ENCODE measurements at places on chromosomes 4 and X. TPM values are rescaled to one million over a fixed set of nuclear protein-coding genes. Genes with fewer than 3 reads are reported as not detected.
A peak's percentile ranks its signal among the peaks of the same experiment; 100 is the strongest.

DNA sequence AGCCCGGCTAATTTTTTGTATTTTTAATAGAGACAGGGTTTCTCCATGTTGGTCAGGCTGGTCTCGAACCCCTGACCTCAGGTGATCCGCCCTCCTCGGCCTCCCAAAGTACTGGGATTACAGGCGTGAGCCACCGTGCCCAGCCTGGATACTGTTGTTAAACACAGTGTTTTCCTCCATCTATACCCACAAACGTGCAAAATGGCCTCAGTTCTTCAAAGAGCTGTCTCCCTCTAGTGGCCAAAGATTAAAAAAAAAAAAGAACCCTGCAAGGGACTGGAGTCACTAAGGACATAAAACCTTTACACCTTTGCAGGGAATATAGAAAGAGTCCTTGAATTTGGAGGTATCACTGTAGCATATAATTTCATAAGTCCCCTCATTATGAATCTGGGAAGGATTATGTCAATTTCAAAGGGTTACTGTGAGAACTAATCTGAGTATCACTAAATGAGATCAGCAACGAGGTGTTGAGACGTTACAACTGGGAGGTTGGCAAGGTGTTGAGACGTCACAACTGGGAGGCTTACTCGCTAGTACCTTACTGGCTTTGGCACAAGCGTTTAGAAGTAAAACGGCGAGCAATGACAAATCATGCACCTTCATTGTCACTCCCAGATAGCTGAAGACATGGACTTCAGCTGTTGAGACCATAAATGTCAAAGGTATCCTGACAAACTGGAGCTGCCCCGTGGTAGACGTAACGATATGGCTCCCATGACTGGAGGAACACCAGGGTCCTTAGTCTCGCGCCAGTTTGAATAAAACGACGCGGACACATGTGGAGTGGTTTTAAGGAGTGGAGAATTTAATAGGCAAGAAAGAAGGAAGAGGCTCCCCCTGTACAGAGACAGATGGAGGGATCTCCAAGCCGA lies 33.4 kb upstream of the ENPP6 start:
- ATAC-seq = no peak

DNA sequence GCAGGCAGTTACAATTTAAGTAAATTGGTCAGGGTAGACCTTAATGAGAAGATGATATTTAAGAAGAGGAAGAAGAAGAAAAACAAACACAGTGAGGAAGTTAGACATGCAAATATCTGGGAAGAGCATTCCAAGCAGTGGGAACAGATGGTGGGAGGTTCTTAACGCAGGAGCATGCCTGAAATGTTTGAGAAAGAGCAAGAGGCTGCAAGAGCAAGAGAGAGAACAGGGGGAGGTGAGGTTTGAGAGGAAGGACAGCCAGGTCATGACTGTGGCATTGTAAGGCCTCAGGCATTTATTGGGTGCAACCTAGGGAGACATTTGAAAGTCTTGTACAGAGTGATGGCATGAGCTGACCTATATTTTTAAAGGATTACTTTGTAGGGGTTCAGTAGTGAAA lies 136.0 kb downstream of the UGT8 start:
- ATAC-seq = no peak

DNA sequence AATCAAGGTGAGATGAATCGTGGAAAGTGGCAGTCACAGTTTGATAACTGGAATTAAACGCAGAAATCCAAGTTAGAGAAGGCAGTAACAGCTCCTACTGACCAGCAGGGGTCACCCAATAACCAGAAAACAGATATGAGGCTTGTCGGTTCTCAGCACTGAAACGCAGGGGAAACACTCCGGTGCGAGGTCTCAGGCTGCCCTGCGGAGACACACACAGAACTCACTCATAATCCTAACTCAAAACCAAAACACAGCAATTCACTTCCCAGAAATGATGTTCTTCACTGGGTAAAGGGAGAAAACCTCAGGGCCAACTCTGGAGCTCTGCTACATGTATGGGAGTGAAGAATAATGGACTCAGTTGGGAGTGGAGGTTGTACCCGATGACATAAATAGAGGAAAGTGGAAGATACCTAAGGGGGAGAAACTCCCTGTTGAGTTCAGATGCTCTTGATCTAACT lies 384.4 kb downstream of the RAPGEF2 start:
- peak; percentile 89 for ATAC-seq

GRCh38 chrX:16125520-16126149 lies 2.3 kb downstream of the GRPR start:
- no peak for ATAC-seq

DNA sequence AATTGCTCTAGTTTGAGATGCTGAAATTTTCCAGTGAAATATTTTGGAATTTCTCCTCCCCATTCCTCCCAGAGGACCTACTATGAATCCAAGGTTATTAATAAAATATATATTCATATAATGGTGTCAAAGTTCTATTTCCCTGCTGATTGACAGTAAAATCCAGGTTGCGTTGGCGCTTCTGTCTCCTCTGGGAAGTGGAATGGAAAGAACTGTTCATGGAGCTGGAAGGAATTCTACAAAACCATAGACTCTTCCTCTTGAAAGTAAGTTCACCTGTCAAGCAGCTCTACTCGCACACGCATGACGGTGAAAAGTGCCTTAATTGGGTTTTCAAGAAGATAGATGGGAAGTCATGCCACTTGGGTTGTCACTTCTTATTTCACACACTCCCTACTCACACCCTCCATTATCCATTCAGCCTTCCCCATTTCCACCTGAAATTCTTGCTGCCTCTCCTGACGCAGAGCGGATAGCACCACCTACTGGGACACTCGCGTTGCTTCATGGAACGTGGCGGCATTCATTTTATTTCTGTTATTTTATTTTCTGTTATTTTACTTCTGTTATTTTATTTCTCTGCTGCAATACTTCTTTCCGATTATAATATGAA lies 351.6 kb downstream of the NLGN4X start:
- no peak for ATAC-seq

The SCRG1 gene
- total RNA-seq = 5.3 TPM

GRCh38 chr4:76233529-76233928 lies 18.0 kb upstream of the FAM47E start:
- peak; percentile 64 for ATAC-seq

The RAI2 gene
- total RNA-seq = 3.5 TPM

- ATAC-seq = peak; percentile 63
These were observed 52.2 kb upstream of the PAGE5 start for GRCh38 chrX:55167901-55168300.

DNA sequence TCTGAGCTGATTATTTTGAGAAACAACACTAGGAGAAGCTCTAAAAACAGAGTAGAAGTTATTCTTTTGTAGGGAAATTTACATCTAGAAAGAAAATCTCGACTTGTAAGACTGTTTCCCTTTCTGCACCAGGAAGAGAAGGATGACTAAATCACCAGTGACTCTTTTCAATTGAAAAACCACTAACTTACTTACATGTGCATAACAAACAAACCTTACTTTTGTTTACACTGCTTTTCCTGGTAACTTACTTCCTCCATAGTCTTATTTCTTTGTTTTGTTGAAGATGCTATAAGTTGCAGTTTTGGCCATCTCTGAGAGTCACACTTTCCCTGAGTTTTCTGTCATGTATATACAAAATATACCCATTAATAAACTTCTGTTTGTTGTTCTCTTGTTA lies 293.6 kb upstream of the FAT4 start:
- ATAC-seq = no peak

DNA sequence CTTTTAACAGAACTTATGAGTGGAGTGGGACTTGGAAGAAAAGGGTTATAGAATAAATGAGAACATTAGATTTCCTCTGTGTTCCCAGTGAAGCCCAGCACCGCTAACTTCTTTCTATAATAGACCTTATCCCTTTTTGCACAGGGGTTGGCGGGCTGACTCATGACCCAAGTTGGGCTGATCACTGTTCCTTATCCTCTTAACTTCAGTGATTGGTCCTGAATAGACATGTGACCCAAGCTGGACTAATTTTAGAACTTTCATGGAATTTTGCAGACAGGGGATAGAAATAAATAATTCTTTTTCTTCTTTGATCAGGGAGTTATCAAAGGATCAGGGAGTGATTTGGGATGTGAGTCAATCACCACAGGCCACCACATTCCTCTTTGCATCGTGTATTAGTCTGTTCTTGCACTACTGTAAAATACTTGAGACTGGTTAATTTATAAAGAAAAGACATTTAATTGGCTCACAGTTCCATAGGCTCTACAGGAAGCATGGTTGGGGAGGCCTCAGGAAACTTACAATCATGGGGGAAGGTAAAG lies 75.9 kb downstream of the UCHL1 start:
- ATAC-seq = no peak

DNA sequence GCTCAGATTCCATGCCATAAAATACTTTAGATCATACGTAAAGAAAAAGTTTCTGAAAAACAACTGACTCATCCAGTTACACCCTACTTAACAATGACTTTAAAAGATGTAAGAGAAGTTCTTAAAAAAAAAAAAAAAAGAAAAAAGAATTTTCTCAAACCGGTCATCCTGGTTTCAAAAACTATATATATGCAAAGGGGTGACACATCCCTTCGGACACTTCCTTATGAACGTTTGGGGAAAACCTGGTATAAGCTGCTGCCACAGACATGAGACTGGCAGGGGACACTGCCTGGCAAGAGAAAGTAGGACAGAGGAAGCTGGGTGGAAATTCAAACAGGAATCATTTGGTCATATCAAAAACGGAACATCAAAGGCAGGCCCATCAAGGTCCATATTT lies 81.2 kb upstream of the PRSS48 start:
- ATAC-seq = no peak

- ATAC-seq = no peak
These were observed 74.9 kb upstream of the SOD3 start for GRCh38 chr4:24720436-24720835.

- ATAC-seq = no peak
These were observed 299.6 kb downstream of the EPHA5 start for GRCh38 chr4:65370709-65371108.

The ENAM gene
- total RNA-seq = 0.27 TPM

DNA sequence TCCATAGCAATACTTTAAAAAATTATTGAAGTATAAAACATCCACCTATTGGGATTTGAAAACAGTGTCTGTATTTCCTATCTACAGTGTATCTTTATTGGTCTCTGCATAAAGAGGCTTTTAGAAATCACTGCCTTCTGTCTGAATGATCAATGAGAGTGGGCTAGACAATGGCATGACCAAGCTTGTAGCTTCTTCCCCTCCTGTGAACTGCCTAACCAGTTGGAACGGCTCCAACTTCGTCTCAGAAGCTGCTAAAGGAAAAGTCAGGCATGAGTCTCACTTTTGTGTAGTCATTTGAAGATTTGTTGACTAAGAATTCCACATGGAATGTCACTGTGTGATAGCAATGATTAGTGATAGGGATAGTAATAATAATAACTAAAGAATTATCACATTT lies 64.2 kb downstream of the INTS12 start:
- ATAC-seq = peak; percentile 90

The ZNF674 gene
- 5.3 TPM for total RNA-seq

DNA sequence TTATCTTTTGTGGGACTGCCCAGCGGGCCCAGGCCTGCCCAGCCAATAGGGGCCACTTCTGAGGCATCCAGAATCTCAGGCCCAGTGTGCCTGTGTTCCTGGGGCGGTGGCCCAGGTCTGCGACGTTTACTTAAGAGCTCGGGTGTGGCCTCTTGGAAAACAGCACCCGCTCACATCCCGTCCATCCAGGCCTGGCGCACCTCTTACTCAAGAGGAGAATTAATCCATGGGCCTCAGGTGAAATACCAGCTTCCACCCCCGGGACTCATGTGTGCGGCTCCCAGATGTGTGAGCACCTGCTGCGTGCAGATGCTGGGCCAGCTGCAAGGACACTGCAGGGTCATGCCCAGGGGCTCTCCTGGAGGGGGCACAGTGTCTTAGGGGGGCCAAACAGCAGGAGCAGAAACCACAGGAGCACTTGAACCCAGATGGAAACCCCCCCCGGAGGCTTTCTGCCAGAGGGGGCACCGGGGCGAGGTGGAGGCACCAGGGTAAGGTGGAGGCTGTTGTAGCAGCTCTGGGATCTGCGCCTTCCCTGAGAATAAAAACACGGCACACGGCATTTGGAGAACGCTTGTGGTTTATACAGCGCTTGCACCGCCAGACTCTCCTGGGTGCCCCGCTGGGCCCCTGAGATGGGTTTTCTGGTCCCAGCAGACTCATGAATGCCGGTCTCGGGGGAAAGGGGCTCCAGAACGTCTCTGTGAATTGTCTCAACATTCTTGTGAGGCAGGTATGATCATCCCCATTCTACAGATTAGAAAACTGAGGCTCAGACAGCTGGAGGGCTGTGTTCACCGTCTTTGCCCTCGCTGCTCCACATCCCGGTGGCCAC lies 2.8 kb downstream of the PSAPL1 start:
- ATAC-seq = no peak

GRCh38 chr4:62771983-62772557 lies 1571.9 kb downstream of the ADGRL3 start:
- no peak for ATAC-seq

DNA sequence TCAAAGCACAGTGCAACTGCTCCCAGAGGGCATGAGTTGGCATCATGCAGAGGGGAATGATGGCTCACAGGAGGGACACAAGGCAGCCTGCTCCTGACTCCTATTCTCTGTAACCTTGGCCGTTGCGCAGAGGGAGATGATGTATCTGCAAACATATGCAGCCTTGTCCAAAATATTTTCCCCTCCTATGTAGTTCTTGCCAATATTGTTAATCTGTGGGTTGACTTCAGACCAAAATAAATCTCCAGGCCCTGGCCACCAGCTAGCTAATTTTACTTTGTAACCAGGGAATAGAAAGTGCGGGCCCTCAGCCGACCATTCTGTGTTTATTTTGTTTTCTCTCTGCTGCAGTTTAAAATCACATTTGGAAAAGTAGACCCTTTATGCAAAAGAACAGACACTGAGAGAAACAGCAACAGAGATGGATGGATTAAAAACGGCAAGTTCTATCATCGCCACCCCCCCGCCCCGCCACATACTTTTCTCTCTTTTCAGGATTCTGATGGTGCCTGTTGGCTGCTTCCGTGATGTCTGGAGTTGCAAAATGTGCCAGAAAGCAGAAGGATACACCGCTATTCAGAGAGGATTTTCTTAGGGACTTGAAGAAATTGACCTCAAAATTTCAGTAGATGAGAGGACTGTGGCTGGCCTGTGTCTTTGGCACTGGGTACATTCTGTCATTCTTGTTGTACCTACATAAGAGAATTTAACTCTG lies 185.3 kb upstream of the BCOR start:
- no peak for ATAC-seq

GRCh38 chrX:109795682-109796081 lies 62.6 kb upstream of the ACSL4 start:
- no peak for ATAC-seq

The ACTRT1 gene
- total RNA-seq = 10.4 TPM

The ANXA10 gene
- total RNA-seq = not detected

The SPOCK3 gene
- not detected for total RNA-seq

The TBX22 gene
- not detected for total RNA-seq

DNA sequence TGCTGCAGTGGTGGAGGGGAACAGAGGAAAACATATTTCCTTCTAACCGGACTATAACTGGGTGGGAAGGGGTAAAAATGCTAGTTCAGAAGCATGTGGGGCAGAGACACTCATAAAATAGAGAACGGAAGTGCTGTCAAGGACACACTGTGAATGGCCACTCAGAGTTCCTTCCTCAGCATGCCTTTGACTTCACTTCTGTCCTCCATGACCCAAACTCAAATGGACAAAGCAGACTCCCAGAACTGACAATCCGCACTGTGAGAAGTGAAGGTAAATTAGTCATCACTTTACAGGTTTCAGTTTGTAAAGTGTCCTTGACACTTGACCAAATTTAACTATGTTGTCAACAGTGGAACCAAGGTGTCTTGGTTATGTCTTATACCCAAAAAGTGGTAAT lies 30.2 kb upstream of the ELF2 start:
- no peak for ATAC-seq

- no peak for ATAC-seq
These were observed 676.7 kb upstream of the ACTRT1 start for GRCh38 chrX:128728943-128729342.

The BEX3 gene
- total RNA-seq = 70.9 TPM

The FAM47E gene
- 1.4 TPM for total RNA-seq

GRCh38 chr4:54400802-54401201 lies 171.7 kb downstream of the PDGFRA start:
- peak; percentile 100 for ATAC-seq

Measured in motor neuron (in vitro differentiated cells).